ENCODE measurements at places on chromosomes 7 and 10.

- peak; percentile 41 for DNase-seq
Measured at GRCh38 chr7:133815611-133816210, 311.4 kb upstream of the LRGUK start.

GRCh38 chr7:481219-481930 lies 38.3 kb downstream of the PDGFA start:
- DNase-seq: no peak

DNA sequence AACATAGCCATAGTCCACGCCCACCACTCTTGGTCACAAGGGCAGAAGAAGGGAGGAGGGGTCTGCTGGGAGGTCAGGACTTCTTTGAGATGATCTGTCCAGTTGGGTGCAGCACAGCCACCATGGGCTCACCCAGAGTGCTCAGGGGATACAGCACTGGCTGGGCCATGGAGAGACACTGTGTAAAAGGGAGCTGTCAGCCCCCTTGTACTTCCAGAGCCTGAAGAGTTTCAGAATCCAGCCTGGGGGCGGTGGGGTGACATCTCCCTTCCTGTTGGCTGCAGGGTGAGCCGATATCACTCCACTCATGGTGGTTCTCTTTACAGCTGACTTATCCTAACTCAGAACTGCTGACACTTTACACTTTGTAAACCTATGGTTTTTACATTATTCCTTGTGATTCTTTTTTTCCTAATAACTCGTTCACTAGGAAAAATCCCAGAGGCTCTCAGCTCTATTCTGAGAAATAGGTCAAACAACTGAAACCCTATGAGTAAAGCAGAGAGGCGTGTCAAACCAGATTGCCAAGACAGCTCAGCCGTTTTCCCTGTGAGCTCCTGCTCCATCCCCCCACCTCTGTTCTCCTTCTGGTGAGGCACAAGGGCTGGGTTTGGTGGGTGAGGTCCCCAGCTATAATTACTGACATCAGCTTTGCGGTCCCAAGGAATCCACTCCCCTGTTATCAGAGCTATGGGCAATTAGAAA lies 3.2 kb upstream of the MRPS24 start:
- peak; percentile 85 for DNase-seq

DNA sequence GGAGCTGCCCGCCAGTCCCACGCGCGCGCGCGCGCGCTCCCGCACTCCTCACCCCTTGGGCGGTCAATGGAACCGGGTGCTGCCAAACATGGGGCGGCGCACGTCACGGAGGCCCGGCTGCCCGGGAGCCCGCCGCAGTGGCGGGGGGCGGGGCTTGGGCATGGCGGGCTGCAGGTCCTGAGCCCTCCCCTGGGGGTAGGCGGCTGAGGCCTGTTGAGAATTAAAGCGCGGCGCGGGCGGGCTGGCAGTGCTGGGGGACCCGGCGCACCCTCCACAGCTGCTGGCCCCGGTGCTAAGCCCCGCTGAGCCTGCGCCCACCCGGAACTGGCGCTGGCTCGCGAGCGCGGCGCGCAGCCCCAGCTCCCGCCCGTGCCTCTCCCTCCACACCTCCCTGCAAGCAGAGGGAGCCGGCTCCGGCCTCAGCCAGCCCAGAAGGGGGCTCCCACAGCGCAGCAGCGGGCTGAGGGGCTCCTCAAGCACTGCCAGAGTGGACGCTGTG lies 634.2 kb downstream of the ANKRD7 start:
- DNase-seq: no peak

- DNase-seq: peak; percentile 48
Measured at GRCh38 chr7:132919771-132920170, 162.1 kb downstream of the CHCHD3 start.

DNA sequence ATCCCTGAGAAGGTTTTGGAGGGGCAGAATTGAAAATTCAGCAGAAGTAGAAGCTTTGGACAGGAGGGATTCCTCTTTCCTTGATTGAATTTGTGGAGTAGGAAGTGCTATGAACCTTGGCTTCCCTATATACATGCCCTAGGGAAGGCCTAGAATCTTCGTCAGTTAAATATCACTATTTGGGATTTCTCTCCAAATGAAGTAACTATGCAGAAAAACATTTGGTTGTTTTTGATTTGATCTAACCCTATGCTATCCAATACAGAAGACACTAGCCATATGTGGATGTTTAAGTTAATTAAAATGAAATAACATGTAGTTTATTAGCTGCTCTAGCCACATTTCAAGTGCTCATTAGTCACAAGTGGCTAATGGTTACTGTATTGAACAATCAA lies 15.7 kb downstream of the ANLN start:
- DNase-seq: no peak

DNA sequence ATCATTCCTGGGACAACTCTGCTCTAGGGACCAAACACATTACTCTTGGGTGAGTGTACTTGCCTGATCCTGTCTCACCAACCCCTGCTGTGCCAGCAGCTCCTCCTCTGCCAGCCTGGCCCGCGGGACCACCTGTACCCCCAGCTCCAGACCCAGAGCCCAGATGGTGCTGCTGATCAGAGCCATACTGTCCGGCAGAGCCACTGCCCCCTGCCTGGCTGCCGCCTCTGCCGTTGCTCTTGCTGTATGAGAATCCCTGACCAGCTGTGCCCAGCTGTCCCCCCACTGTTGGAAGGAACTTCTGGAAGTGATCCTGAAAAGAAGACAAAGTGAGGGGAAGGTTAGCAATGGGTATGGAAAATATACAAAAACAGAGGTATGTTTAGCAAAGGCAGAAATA lies 6.9 kb downstream of the MYOZ1 start:
- DNase-seq: no peak

GRCh38 chr10:14236341-14236740 lies 94.4 kb downstream of the FRMD4A start:
- no peak for DNase-seq

DNA sequence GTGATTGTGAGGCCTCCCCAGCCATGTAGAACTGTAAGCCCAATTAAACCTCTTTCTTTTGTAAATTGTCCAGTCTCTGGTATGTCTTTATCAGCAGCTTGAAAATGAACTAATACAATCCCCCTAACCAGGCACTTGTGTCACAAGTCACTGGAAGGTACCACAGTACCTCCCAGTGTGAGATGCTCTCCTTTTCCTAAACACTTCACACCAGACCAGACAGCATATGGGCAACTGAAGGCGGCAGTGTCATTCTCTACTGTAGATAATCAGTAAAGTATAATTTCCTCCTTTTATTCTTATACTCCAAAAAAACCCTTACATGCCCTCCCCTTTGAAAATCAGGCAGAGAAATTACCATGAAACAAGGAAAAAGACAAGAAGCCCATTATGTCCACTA lies 113.2 kb downstream of the CALN1 start:
- DNase-seq: no peak

GRCh38 chr7:132009778-132010177 lies 453.4 kb upstream of the PODXL start:
- peak; percentile 88 for DNase-seq

DNA sequence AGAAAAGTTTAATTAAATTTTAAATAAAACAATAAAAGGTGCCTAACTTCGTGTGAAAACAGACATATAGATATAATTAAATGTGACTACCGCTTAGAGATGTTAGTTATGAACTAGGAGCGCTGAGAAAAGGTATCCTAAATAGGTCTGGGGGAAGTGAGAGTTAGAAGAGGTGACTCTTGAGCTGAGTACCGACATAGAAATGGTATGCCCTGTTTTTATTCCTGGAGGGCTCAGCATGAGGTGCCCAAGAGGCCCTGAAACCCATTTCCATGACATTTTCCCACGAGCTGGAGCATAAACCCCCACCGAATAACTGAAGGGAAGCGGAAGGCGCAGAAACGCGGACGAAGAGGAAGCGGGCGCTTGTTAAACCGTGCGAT lies 433 bp upstream of the STARD3NL start:
- no peak for DNase-seq

GRCh38 chr7:23074443-23075261 lies 30.9 kb upstream of the KLHL7 start:
- no peak for DNase-seq

GRCh38 chr7:66039094-66039670 lies 36.4 kb upstream of the ASL start:
- DNase-seq: no peak

- DNase-seq: peak; percentile 64
Measured at GRCh38 chr7:110358028-110358427, 732.9 kb upstream of the LRRN3 start.

- DNase-seq: no peak
Measured at GRCh38 chr10:113187063-113187777, 237.2 kb downstream of the TCF7L2 start.

DNA sequence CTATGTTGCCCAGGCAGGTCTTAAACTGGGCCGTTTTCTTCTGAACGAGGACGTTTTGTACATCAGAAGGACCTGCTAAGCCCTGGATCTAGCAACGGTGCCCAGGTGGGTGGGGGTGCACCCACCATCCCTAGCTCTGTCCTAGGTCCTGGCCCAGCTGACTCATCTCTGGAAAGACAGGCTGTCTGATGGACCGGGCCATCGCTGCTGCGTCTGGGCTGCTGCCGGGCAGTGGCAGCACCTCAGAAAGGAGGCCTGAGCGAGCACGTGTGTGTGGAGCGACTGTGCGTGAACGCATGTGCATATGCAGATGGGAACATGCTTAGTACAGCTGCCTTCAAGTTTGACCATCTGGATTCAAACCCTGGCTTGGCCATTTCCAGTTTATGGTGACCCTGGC lies 7.3 kb upstream of the ELFN1 start:
- DNase-seq: no peak

DNA sequence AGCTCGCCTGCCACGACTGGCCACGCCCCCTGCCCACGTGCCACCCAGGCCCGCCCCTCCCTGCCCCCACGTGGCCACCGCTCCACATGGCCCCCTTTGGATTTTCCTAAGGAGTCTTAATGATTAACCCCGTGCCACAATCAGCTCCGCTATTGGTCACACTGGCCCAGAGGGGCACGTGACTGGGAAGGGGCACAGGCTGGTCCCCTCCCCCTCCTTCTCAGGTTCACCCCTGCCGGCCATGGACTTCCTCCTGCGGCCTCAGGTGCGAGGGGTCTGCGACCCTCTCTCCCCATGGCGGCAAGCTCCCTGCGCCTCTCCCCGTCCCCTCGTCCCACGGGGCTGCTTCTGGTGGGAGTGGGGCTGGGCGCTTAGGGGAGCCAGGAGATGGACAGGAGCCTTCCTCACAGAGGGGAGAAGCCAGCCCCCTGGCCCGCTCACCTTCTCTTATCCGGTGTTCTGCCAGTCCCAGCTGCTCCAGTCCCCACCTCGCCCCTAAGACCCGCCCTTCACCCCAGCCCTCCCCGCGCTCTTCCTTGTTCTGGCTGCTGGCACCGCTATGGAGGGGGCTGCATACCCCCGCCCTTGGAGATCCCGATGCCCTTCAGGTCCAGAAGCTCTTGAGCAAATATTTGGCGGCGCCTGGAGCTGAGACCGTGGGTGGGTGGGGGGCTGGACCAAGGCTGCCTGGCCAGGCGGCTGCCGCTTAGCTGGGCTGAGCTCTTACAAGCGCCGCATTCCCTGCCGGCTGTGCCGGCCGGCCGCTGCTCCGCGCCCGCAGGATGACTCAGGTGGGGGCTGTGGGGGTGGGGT lies 3.2 kb downstream of the SLC4A2 start:
- no peak for DNase-seq

DNA sequence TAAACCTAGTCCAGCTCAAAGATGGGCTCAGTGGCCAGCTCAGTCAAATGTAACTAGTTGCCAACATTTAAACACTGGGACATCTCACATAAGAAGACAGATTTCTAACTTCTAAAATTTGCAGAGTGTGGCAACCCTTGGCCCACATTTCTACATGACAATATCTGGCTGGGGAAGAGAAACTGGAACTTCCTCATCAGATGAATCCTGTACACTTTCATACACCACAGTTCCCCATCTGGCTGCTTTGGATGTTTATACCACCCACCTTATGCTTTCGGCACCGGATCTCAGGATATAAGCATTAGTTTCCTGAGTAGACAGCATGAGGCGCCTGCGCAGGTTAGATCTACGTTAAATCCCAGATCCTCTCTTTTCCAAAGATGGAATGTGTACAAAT lies 199.3 kb downstream of the PRKG1 start:
- DNase-seq: no peak

- no peak for DNase-seq
Measured at GRCh38 chr7:140509789-140510188, 30.5 kb upstream of the MKRN1 start.

- peak; percentile 12 for DNase-seq
Measured at GRCh38 chr7:4103352-4104091, 578.6 kb upstream of the FOXK1 start.

DNA sequence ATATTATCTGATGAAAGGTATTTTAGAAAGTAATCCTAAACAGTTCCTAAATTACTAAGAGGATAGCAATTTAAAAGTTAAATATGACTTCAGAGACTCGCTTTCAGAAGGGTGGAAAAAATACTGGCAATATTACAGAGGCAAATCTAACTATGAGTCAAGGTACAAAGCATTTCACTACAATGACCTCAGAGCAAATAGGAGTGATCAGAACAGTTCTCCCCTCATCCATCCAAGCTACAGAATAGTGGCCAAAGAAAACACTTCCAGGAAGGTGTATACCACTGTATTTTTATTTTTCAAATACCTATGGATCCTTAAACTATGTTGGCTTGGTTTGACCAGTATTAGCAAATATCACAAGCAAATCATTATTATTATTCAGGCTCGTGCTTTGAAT lies 112.8 kb upstream of the ODAD2 start:
- DNase-seq: peak; percentile 40

- no peak for DNase-seq
Measured at GRCh38 chr10:110170142-110170971, 37.0 kb upstream of the MXI1 start.

DNA sequence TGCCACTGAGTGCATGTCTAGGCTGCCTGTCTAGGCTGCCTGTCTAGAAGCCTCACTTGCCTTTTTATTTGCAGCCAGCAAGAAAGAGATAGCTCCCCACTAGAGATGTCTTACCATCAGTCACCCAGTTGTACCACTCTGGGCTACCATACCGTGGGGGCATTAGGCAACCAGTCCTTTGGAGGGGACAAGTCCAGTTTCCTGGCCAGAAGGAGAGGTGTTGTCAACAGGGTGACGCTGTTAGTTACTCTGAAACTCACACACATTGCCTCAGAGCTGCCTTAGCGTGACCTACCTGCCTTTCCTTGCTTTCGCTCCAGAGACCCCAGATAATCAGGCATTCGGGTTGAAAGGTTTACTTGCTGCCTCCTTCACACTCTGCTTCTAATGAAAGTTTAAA lies 155.4 kb downstream of the CELF2 start:
- DNase-seq: no peak

- DNase-seq: peak; percentile 77
Measured at GRCh38 chr7:4882169-4883032, 1.1 kb downstream of the RADIL start.
